ENCODE measurements at places on chromosomes 12 and 14. TPM values are rescaled to one million over a fixed set of nuclear protein-coding genes. Genes with fewer than 3 reads are reported as not detected.
A peak's percentile ranks its signal among the peaks of the same experiment; 100 is the strongest.

DNA sequence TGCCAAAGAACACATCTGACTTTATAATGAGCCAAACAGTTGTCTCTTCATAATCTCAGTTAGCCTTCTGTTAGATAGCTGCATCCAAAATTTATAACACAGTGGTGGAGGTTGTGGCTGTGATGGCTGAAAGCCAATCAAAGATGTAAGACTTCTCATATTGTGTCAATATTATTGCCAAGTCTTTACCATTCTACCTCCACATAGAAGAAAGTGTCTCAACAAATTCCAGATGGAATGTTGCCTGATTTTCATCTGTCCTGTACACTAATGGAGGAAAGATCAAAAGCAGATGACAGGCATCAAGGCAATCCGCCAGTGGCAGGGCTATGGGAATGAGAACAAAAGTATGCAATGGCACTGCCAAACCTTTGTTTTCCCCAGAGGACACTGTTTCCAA lies 813.1 kb upstream of the NOVA1 start:
- no peak for DNase-seq

DNA sequence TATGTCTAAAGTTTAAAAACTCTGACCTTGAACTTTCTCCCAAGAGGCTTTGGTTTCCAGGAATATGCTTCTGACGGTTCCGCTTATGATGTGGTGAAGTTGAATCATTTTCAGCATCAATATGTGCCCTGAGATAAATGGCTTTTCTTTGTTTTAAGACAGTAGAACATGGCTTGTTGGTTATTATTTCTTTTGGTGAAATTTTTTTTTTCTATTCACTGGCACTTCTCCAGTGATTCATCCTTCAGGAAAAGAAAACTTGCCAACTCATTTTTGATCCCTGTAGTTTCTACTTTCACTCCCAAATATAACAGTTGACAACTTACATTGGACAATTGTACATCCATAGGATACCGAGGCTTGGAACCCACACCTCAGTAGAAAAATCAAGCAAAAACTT lies 1301.2 kb upstream of the FLRT2 start:
- no peak for DNase-seq

DNA sequence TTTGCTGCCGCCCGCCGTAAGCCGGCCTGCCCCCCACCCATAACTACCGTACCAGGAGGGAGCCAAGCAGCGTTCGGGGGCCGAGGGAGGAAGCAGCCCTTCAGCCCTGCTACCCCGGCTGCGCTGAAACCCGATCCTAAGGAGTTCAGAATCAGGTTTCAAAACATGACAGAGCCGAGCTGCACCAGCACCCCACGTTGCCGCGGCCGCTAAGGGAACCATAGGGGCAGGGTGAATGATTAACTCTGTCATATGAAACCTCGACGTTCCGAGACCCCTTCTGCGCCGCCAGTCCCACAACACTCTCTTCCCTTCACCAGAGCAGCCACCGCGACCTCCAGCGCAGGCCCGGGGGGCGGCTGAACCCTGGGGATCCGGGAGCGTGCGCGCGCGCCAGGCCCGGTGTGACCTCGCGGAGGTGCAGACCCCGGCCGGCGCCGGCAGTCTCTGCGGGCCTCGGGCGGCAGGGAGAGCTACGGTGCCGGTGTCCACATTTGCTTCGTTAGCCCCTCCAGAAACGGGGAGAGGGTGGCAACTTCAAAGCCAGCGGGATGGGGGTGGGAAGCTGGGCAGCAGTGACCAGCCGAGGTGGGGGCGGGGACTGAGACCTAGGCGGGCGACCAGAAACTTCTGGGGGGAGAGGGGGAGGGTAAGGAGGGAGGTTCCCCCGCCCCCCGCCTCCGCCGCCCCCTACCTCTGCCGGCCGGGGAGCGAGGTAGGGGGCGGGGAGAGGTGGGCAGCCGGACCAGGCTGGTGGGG lies 1.6 kb downstream of the SIX4 start:
- DNase-seq = no peak

- no peak for DNase-seq
Observed at GRCh38 chr12:111011999-111012600, 91.7 kb upstream of the MYL2 start.

DNA sequence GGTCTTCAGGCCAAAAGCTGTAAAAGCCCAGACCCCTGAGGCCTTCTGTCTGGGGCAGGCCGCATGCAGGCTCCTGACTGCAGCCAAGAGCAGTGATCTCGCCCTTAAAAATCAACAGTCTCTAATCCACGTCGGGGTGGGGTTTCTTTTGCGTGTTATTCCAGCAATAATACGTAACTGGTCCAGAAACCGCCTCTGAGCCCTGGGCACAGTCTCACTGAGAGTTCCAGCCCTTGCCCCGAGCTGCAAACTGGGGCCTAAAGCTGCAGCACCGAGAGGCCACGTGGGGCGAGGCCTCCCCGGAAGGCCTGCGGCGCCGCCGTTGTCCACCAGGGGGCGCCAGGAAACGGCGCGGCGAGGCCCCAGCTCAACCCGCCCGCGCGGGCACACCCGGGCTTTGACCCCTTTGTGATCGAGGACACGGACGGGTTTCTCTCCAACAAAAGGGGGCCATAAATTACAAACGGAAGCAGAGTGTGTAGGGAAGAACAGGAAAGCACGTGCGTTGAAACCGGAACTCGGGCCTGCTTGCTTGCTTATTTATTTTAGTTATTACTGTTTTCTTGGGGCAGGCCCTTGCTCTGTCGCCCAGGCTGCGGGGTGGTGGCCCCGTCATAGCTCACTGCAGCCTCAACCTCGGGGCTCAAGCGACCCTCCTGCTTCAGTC lies 87.2 kb downstream of the NINJ2 start:
- peak; percentile 80 for DNase-seq

- peak; percentile 0 for DNase-seq
Observed at GRCh38 chr12:34404377-34405285, 382.3 kb downstream of the ALG10 start.

DNA sequence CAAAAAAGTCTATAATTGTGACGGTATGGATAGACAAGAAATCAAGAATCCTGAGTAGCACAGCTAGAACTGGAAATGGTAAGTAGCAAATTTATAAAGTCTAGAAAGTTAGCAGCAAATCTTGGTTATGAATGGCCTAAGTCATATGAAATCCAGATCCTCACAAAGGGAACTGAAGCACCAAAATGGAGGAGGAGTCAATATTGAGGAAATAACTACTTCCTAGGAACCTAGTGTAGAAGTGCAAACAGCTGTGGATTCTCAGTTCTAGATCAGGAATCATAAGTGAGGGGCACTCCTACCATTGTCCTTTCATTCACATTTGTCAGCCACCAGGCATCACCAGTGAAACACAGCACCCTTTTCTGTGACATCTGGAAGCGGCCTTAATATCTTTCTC lies 202.2 kb upstream of the DCN start:
- DNase-seq = no peak

GRCh38 chr12:109847142-109847735 lies 14.0 kb upstream of the TRPV4 start:
- no peak for DNase-seq

DNA sequence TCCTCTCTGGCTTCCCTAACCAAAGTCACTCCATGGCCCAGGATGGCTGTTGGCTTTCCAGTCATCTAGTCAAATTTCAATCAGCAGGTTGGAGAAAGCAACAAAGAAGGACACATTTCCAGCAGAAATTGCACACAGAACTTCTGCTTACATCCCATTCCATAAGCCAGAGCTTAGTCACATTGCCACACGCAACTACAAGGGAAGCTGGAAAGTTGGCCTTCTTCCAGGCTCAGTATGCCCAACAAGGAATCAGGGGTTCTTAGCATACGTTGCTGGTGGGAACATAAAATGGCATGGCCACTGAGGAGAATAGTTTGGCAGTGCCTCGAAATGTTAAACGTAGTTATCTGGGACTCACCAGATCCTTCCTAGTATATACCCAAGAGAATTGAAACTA lies 9.3 kb upstream of the APPL2 start:
- no peak for DNase-seq

- no peak for DNase-seq
Observed at GRCh38 chr12:96247563-96247962, 53.4 kb downstream of the ELK3 start.

- DNase-seq = no peak
Observed at GRCh38 chr12:87967871-87968270, 61.3 kb downstream of the C12orf50 start.

GRCh38 chr14:99883866-99884650 lies 90.8 kb downstream of the EML1 start:
- DNase-seq = no peak

DNA sequence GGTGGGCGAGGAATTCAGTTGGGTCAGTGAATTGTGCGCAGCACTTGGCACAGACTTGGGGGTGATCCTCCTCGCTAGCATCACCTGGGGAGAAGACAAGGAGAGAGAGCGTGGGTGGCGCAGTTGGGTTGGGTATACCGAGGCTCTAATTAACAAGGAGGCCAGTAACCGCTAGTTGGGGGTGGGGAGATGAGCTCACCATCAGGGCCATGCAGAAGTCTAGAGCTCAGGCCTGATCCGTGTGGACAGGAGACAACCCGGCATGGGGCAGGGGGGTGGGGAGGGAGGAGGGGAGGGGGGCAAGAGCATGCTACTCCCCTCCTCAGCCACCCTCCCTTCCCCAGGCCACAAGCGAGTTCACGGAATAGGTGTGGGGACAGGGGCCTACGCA lies 580 bp downstream of the SALL2 start:
- DNase-seq = no peak

DNA sequence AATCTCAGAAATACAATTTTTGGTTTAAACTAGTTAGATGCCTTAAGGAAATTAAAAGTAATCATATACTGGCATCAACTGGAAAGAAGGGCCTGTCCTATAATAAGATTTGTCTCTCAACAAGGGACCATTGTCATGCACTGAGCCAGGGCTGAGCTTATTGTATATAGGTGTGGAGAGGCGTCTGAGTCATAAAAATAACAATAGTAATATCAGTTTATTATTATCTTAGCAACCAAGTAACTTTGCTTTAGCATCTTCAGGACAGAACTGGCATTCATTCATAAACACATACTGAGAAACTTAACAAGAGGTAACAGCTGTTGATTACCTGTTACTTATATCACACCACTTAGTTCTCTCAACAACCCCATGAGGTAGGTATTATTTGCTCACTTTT lies 7.1 kb downstream of the KRT75 start:
- no peak for DNase-seq

GRCh38 chr12:39157696-39158342 lies 252.4 kb upstream of the CPNE8 start:
- no peak for DNase-seq

GRCh38 chr14:101973356-101973755 lies 9.0 kb downstream of the DYNC1H1 start:
- DNase-seq = no peak

- DNase-seq = no peak
Observed at GRCh38 chr12:98807187-98807586, 162.1 kb downstream of the APAF1 start.

DNA sequence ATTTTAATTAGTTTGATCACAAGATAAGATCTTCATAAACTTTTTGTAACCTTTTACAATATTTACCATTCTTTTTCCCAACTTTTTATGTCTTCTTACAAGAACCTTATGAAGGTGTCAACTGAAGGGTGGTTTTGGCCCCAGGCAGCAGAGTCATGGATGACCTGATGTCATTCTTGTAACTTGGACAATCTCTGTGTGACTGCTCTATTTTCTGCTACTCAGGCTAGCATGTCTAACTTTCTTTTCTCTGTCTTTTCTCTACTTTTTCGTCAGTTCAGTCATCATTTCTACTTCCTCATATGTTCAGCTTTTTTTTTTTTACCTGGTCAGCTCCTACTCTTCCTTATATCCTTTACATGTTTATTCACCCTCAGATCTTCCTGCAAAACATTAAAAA lies 150.7 kb upstream of the PTPRQ start:
- no peak for DNase-seq

DNA sequence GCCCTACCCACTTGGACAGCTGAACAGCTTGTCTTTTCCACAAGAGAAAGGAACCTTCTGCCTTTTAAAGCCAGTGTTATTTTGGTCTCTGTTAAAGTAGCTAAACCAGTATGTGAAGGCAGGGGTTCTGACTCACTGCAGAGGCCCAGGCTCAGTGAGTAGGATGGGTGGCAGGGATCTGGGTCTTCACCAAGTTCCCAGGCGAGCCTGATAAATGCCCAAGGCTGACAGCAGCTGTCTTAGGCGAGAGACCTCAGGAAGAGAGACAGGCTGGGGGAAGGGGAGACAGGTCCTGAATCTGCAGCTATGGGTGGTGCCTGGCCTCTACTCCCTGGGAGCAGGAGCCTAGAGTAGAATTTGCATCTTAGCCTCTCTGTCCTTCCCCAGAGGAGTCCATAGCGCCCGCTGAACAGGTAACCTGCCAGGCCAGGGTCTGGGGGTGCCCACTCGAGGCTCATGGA lies 18.1 kb upstream of the KIF26A start:
- DNase-seq = no peak

- DNase-seq = no peak
Observed at GRCh38 chr12:57606399-57606798, 1.8 kb downstream of the DTX3 start.

DNA sequence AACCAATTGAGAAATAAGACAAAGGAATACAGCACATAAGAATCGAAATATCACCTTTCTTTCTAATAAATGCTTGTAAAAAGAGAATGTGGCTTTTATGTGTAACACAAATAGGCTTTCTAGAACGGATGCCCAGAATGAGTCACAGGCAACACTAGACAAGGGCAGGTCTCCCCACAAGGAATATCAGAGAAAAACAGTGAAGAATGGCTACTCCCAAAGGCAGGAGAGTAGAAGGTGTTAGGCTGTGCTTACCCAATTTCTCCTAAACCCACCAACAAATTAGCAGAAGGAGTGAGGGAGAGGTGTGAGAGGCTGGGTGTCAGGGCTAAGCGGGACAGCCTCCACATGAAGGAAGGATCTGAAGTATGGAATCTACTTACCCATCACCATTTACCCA lies 55.2 kb downstream of the GALNT4 start:
- peak; percentile 32 for DNase-seq

DNA sequence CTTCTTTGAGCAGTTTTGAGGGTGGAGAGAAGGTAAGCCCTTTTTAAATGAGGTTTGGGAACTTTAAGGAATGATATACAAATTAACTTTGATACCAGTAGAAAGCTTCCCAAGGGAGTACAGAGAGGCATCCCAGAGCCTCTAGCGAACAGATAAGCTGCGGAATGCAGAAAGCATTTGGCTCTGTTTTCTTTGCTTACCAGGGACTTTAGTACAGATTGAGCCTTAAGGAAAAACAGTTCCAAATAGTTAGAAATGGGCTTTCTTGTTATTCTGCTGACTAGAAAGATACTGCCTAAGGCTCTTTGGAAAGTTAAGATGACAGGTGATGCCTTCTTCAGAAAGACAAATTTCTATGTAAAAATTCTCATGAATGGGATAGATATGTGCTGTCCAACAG lies 261.7 kb upstream of the FOXN3 start:
- DNase-seq = no peak

- no peak for DNase-seq
Observed at GRCh38 chr14:85618390-85618789, 88.4 kb downstream of the FLRT2 start.

GRCh38 chr12:58727521-58727920 lies 192.8 kb downstream of the LRIG3 start:
- DNase-seq = no peak

- DNase-seq = no peak
Observed at GRCh38 chr12:50621399-50622300, 116.9 kb downstream of the DIP2B start.

KRT81 gene
- total RNA-seq = not detected

POLE gene
- total RNA-seq = 159 TPM

CHGA gene
- not detected for total RNA-seq

BATF gene
- 152 TPM for total RNA-seq

CCDC196 gene
- not detected for total RNA-seq

MYH6 gene
- total RNA-seq = 0.14 TPM

GLS2 gene
- 1.5 TPM for total RNA-seq

GPR137C gene
- 0.27 TPM for total RNA-seq

TBX5 gene
- not detected for total RNA-seq

WNT5B gene
- 0.76 TPM for total RNA-seq

GUCY2C gene
- total RNA-seq = not detected

YEATS4 gene
- 39.0 TPM for total RNA-seq

Data from activated T-helper 2 cell treated with anti-CD3 and anti-CD28 coated beads, Interferon-gamma antibody, Interleukin-2, Interleukin-4, amounts not matched to agents 10 μg/mL and 5 μg/mL and 100 μg/mL, durations not matched to agents 14 hours and 24 hours and 36 hours (primary cell).